ENCODE measurements at places on chromosomes 13 and 19.

DNA sequence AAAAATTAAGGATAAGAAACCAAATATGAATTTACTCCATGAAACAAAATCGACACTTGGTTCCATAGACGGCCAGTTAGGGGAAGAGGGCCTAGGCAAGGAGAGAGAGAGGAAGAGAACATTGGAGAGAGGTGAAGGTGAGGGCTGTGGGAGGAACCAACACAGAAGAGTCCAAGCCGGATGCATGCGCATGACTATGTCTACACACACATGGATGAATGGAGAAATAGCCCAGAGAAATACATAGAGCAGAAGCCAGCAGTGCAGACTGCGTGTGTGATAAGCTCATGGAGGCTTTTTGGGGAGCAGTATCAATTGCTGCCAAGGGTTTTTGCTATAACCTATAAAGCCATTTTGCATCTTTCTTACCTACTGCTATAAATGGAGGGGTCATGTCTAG, 67.3 kb upstream of the C1QTNF9 start:
- no peak for DNase-seq

GRCh38 chr19:28607066-28607583, 605.8 kb downstream of the UQCRFS1 start:
- no peak for DNase-seq

DNA sequence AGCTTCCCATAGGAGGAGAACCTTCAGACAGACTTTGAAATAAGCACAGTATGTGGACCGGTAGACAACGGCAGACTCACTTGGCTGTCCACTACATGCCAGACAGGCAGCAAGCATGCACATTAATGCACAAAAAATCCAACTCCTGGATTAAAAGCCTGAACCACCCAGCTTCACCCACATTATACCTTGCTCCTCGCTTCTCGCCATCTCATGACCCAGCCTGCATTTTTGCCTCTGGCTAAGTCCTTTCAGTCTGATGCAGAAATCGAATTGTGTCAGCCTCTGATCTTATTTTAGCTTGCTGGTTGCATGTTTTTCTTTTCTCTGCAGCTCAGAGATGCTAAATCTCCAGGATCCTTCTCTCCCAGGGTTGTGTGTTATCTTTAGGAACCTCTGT, 358.7 kb downstream of the RFC3 start:
- DNase-seq, result no peak

GRCh38 chr19:10155839-10156238, 36.1 kb upstream of the EIF3G start:
- no peak for DNase-seq

DNA sequence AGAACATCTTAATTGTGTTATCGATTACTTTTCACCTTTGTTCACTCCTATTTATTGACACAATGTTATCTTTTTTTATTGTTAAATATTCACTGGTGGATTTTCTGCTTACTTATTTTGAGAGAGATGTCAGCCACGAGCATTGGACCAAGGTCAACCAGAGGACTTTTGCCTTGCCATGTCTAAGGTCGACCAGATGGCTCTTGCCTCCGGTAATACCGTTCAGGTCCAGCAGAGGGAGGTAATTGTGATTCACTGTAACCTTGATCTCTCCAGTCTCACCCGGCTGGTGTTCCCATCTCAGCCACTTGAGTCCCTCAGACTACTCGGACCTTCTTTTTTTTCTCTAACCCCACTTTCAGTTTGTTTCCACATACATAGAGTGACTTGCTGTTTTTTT, 1438.1 kb downstream of the UQCRFS1 start:
- DNase-seq, result no peak

- no peak for DNase-seq
Measured at GRCh38 chr19:31049431-31049830, 299.8 kb downstream of the TSHZ3 start.

DNA sequence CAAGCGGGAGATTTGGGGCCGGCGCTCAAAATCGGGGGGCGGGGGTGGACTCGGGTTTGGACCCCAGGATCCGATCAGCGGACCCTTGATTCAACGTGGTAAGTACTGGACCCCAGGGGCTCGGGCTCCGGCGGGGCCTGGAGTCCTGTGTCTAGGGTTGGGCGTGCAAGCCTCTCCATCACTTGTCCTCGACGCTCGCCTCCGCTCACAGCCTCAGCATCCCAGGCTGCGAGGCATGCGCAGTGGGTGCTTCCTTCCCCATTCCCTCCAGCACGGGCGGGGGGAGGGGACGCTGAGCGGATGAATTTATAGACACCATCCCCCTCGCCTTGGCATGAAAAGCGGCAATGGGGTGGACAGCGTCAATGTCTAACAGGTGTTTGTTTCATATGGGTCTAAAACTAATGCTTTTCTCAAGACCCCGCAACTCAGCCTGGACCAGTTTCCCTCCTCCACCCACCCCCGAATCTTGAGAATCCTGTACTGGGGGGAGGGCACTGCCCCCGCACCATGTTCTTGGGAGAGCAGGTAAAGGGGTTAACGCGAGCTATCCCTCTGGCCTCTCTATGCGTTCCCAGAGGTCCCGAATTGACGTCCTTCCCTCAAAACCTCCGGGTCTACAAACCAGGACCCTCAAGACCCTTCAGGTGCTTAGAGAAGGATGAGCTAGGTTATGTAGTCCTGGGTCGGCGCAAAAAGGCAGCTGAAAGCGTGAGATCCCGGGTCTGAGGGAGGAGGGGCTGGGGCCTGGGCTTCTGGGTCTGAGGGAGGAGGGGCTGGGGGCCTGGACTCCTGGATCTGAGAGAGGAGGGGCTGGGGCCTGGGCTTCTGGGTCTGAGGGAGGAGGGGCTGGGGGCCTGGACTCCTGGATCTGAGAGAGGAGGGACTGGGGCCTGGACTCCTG, 579 bp downstream of the CPT1C start:
- DNase-seq, result no peak

DNA sequence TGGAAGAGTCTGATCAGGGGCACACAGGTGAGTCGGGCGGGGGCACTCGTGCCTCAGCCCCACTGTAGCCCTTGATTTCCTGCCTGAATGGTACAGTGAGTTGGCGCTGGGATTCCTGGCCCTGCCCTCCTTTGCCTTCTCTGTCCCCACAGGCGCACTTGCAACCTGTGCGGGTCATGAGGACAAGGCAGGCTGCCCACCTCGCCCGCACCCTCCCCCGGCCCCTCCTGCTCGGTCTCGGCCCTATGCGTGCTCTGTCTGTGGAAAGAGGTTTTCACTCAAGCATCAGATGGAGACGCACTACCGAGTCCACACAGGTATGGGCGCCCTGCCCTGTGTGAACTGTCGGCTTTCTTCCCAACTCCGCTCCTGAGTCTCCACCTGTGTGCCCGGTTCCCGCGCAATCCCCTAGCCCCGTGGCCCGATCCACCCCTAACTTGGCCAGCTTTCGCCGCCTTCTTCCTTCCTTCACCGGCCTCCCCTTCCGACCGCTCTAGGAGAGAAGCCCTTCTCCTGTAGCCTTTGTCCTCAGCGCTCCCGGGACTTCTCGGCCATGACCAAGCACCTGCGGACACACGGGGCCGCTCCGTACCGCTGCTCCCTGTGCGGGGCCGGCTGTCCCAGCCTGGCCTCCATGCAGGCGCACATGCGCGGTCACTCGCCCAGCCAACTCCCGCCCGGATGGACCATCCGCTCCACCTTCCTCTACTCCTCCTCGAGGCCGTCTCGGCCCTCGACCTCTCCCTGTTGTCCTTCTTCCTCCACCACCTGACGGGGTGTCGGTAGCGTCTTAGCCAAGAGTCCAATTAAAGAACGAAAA, 1.6 kb upstream of the KMT2B start:
- no peak for DNase-seq

- no peak for DNase-seq
Measured at GRCh38 chr19:1851654-1852580, 3.6 kb upstream of the REXO1 start.

DNA sequence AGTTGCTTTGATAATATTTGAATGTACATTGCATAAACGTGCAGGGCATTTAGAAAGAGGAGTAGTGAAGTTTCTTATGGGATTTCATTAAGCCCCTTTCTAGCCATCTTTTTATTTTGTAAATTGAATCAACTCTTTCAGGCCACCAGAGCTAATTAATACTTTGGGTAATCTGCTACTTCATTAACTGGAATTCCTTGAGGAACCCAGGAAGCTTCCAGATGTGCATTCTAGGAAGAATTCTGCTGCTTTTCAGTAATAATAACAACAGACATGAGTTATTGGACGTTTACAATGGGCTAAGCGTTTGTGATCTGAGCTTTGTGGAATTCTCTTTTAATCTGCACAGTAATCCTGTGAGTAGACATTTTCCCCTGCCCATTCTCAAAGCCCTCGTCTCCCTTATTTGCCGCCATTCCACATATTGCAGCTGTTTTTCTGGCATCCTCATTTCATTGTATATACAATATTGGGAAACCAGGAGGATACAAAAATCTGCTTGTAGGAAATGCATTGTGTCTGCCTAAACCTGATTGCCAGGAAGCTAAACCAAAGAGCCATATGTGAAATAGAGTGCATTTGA, 103.9 kb downstream of the HS6ST3 start:
- no peak for DNase-seq

- no peak for DNase-seq
Measured at GRCh38 chr19:4575267-4576015, 16.0 kb upstream of the SEMA6B start.

DNA sequence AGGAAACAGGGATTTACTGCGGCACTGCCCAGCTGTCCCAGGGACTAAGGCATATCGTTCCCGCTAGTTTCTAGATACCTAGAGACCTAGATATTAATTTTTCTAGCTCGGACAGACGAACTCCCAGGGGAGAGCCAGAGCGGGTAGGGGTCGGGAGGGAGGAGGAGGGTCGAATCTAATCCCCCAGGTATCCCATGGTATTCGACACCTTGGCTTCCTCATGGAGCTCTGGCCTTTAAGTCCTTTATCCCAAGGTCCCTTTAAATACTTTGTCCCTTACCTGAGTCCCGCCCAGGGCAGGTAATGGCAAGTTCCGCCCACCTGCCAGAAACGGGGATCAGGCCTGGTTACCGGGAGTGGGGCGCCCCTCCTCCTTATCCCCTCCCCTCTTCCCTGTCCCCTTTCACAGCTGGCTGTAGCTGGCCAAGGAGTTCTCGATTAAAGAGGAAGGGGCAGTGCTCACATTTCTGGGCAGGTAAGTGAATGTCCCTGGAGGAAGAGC, at the start of gene PRRG2:
PRRG2 (plus strand) TSS at position 310 of the 502 bp plus-strand sequence. CDS start 1,904 bp downstream, outside the sequence.
- DNase-seq, result no peak

DNA sequence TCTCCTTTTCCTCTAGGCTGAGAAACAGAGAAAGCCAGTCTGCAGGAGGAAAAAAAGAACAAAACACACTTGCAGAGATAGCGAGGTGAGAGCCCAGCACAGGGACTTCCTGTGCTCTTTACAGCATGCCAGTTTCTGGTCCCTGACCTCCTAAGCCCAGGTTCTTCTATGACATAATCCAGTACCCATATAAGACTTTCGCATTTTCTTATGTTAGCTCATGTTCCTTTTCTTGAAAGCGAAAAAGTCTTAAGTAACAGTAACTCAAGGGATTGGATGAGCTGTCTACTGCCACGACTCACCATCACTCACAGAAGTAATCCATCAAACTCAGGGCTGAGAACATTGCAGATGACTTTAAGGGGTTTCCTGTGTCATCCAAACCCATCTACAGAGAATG, 17.4 kb downstream of the CCDC70 start:
- no peak for DNase-seq

DNA sequence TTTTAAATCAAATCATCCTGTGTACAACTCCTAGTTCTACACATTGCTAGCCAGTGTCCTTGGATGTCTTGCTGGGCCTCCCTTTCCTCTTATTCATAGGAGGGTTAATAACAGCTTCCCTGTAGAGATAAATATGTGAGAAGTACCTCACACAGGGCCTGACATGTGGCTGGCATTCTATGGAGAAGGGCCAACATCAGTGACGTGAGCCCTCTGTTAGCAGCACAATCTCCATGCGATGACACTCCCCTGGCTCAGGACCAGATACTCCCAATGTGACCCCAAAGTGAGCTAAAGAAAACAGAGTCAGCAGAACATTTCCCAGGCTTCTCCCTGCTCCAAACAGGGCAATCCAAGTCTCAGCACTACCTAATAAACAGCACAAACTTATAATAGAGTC, 818.4 kb downstream of the DIAPH3 start:
- no peak for DNase-seq

- DNase-seq, result no peak
Measured at GRCh38 chr13:95516021-95516420, 36.5 kb upstream of the CLDN10 start.

- DNase-seq, result no peak
Measured at GRCh38 chr13:112713517-112714253, 23.8 kb downstream of the ATP11A start.

DNA sequence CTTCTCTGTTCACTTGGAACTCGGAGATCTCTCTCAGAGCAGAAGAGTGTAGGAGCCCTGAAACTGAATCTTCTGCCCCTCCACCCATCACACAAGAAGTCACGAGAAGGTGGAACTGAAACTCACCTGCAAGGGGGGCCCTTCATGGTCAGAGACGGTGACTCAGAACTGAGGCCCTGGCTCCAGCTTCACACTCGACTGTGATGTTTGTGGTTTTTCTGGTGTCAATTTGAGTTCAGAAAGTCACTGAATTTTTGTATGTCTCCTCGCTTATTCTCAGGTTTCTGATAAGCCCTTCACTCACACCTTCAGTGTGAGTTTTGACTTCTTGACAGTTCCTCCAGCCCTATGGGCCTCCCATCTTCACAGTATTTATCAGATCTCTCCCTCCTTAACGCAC, 23.1 kb downstream of the SIGLEC5 start:
- no peak for DNase-seq

DNA sequence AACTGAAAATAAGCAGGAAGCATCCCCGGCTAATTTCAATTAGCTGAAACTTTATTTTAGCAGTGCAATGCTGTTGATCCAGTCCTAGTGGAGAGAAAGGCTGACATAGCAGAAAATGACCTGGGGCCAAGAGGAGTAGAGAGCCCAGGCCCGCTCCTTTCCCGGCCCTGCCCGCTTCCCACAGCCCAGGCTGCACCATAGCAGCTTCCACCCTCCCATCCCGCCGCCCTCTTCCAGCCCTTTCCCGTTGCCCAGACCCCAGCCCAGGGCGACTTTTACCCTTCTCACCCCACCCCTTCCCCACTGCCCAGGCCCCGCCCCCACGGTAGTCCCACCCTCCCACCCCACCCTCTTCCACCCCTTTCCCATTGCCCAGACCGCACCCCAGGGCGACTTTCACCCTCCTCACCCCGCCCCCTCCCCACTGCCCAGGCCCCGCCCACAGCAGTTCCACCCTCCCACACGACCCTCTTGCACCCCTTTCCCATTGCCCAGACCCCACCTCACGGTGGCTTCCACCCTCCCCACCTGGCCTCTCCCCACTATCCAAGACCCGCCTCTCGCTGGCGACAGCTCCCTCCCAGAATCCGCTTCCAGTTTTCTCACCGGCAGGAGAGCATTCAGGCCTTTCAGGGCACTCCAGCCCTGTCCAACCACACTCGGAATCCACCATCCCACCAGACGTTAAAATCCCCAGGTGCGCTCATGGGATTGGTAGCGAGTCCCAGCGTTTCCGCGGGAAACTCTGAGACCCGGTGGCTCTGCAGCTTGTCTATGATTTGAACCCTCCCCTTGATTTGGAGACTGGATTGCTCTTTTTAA, 8.3 kb downstream of the ZNF160 start:
- no peak for DNase-seq

DNA sequence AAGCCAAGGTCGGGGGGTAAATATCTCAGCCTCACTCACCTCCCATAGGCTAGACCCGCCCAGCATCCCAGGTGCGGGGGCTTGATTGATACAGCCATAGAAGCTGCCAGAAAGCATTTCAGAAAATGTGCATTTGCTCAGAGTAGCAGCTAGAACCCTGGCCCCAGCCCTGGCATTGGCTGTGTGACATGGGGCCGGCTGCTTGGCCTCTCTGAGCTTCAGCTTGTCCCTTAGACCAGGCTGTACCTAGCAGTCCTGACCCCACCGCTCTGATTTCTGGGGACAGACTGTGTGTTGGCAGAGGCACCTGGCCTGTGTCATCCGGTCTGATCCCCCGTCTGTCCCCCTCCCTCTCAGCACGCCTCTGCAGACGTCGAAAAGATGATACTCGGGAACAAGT, 15.4 kb downstream of the RAB8A start:
- no peak for DNase-seq
